Eye (tissue), 1 donor: ENCODE measurements at places on chromosomes 5 and 9.

DNA sequence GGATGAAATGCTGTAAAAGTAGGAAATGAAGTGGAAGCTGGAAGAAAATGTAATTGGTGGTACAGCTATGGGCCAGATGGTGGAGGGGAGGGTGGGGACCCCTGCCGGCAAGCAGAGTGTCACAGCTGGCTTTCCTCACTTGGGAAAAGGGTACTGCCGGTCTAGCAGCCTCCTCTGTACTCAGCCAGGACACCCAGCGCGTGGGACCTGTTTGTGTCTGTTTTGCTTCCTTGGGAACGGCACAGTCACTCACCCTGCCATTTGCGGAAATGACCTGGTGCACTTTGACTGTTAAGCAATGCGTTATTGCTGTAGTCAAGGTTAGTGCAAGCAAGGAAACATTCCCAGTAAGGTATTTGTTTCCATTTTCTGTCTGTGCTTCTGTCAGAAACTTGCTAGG is 10.1 kb downstream of the TMEM252 start:
- DNase-seq, result peak; percentile 45

DNA sequence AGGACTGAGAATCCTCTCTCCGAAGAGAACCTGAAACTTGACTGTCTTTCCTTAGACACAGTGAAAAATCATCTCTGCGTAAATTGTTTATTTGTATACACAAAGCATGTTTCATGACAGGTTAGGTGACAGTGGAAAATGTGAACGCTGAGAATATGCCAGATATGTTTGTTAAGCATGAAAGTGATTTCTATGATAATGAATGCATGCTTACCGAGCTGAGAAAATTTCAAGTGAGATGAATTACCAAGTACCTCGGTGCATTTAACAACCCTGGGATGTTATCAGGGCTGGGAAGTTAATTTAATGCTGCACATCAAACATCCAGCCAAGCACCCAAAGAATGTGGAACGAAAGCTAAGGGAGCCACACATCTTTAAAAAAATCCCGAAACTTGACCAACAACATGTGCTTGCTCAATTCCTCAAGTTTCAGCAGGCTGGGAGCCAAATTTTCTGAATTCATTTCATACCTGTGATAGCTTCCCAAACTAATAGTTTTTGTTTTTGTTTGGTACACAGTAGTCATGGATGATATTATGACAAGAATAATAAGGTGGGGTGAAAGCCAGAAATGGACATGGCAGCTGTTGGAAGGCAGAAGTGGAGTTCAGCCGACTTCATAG is 336.9 kb downstream of the ARHGEF28 start:
- no peak for DNase-seq

DNA sequence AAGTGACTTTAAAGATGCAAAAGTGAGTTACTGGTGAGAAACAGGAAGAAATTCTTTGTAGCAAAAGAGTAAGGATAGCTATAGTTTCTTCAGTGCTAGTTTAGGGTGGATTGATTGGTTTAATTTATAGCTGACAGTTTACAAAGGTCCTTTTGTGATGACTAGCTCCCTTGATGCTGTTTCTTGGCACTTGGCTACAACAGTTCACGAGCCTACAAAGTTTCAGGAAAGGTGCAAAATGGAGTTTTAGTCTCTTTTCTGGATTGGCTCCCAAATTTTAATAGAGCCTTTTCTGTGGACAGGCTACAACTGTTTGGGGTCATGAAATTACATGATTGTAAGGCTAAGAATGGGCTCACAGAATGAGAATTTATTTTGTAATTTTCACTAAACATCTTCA is 40.9 kb upstream of the BNIP1 start:
- DNase-seq, result no peak

- DNase-seq, result no peak
These were observed 178.9 kb downstream of the SH3GL2 start for GRCh38 chr9:17757816-17758215.

DNA sequence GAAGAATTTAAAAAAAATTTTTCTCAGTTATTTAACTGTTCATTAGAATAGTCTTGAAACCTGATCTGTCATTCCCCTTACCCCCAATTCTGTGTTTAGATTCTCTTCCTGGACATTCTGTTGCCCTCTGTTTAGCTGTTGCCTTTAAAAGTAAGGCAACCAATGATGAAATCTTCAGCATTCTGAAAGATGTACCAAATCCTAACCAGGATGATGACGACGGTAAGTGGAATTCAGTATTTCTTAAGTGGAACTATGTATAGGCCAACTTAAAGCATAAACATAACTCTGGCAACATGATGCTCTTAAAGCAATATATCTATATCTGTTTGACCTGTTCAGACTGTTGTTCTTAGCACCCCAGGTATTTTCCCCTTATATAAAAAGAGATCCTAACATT is 27.2 kb downstream of the NCBP1 start:
- DNase-seq, result no peak
